ENCODE measurements at places on chromosomes 11 and 22.

GRCh38 chr22:43272301-43272700 is 70.9 kb downstream of the SCUBE1 start:
- no peak for DNase-seq

- no peak for DNase-seq
Measured at GRCh38 chr11:47756208-47756607, 10.9 kb downstream of the FNBP4 start.

DNA sequence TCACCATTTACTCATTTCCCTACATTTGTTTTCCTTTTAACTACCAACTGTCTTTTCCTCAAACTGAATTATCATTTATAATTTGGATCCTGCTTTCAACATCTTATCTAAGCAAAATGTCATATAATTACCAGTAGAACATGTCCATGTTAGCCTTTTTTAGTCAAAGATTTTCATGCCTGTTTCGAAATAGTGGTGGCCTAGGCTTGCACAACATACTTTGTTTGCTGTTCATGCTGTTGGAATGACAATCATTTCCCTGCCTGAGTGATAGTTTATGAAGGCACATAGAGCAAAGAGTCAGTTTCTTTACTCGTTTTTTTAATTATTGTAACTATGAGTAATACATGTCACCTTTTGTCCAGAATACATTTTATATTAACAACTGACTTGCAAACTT is 144.3 kb upstream of the ANO3 start:
- no peak for DNase-seq

- DNase-seq, result no peak
Measured at GRCh38 chr11:10611979-10612862, 43.8 kb upstream of the LYVE1 start.

- DNase-seq, result no peak
Measured at GRCh38 chr11:131703311-131703710, 332.9 kb downstream of the NTM start.

DNA sequence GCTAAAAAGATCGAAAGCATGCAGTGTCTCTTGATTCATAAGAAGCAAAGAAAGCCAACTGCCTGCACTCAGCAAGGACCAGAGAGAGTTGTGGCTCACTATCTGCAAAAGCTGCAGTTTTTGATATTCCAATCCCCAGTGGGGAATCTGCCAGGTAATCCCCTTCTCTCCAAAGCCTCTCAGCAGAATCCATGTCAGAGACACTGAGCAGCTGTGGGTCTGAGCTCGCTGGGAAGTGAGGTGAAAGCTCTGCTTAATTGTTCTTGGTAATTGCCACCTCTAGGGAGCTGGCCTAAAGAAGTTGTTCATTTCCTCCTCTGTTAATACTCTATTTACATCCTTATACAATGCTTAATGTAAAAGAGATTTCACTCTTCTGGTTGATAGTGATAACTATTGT is 261.3 kb upstream of the LRRC4C start:
- DNase-seq, result no peak

DNA sequence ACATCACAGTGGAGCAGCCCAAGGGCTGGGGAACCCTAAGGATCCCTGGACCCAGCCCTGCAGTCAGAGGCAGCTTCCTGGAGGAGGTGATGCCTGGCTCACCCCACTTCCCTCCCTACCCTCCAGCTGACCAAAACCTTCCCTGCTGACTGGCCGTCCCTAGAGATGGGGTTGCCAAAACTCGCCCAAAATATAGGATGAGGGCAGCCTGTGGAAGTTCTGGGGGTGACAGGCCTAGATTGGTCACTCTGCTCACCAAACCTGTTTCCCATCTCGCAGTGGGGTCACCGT is 35.0 kb upstream of the PPARA start:
- DNase-seq, result no peak

DNA sequence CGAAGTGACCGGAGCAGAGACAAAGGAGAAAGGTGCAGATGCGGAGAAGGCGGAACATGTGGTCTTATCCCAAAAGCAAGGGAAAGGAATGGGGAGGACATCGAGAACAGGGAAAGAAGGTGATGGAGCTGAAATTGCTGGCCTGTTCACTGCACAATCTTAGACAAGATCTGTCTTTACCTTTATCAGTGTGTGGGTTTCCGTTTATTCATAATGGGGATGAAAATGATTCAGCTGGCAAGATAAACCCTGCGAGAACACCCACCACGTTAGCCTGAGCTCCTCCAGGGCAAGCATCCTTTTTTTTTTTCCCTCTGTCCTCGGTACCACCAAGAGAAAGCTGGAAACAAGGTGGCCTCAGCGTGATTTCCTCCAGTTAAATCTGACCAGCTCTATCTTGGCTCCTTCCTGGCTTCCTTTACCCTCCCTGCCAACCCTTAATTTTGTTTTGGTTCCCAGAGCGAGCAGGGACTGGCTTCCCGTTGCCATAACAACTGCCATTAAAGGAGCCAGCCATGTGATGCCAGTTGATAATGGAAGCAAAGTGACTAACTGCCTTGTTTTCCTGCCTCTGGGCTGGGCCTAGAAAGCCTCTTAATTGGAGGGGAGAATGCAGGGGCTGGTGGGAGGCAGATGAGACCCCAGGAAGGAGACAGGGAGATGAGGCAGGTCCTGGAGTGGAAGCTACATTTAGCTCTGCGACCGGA is 4.2 kb downstream of the SGSM1 start:
- DNase-seq, result no peak

DNA sequence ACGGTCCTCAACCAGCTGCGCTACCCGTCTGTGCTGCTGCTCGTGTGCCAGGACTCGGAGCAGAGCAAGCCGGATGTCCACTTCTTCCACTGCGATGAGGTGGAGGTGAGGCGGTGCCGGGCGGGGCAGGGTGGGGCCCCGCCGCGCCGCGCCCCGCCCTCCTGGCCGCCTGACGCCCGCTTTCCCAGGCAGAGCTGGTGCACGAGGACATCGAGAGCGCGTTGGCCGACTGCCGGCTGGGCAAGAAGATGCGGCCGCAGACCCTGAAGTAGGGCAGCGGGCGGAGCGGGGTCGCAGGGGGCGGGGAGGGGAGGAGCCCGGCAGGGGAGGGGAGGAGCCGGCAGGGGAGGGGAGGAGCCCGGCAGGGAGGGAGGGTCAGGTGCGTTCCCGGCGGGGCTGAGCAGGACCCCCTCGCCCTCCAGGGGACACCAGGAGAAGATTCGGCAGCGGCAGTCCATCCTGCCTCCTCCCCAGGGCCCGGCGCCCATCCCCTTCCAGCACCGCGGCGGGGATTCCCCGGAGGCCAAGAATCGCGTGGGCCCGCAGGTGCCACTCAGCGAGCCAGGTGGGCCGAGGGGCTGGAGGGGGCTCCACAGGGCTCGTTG is 14.7 kb downstream of the EPS8L2 start:
- no peak for DNase-seq
